ENCODE measurements at places on chromosomes 3 and 15. TPM values are rescaled to one million over a fixed set of nuclear protein-coding genes. Genes with fewer than 3 reads are reported as not detected.

The RMDN3 gene
- 39.0 TPM for total RNA-seq

GRCh38 chr3:101170062-101170771 lies 150.2 kb downstream of the IMPG2 start:
- H3K4me3 ChIP-seq = no peak overlapping the region
- H3K36me3 ChIP-seq = no peaks in the 10 kb centered on the region
- peaks cover 5% of the 10 kb centered on the region for H3K4me1 ChIP-seq
- H3K27me3 ChIP-seq = no peaks in the 10 kb centered on the region

The TF gene
- 0.02 TPM for total RNA-seq

DNA sequence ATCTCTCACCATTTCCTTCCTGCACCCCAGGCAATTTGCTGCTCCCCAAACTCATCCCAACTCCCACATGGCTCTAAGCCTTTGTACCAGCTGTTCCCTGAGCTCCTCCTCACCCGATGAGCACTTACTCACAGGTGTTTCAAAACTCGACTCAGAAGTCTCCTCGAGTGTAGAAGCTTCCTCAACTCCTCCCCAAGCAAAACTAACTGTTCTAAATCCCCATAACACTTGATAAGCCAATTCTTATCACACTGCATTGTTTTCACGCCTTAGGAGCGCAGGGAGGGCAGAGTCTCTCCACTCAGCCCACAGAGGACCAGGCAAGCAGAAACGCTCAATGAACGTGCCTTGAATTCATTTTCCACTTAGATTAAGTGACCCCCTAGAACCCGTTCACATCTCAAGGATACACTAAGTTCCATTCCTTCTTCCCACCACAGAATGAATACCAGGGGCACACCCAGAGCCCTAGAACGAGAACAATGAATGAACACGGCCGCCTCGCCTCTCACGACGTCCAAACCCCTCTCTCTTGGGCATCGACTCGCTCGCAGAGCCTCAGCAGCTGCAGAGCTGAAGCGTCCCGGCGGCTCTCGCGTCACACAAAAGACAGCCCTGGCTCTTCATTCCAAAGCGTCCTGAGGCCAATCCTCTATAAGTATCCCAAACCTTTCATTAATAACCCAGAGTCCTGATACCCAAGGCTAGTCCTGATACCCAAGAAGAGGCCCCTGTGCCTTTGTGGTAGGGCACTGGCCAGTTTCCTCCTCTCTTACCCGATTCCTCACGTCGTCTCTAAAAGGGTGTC lies 1.1 kb downstream of the RAF1 start:
- H3K27ac ChIP-seq = peak overlapping the region; percentile 72
- peaks cover 7% of the 10 kb centered on the region for H3K36me3 ChIP-seq
- DNase-seq = peak; percentile 13
- H3K27me3 ChIP-seq = no peaks in the 10 kb centered on the region

- H3K27ac ChIP-seq = no peak overlapping the region
- H3K4me1 ChIP-seq = no peaks in the 10 kb centered on the region
- DNase-seq = no peak
- H3K4me3 ChIP-seq = no peak overlapping the region
- no peaks in the 10 kb centered on the region for H3K27me3 ChIP-seq
Measured at GRCh38 chr15:25374143-25374542, 64.7 kb downstream of the UBE3A start.

DNA sequence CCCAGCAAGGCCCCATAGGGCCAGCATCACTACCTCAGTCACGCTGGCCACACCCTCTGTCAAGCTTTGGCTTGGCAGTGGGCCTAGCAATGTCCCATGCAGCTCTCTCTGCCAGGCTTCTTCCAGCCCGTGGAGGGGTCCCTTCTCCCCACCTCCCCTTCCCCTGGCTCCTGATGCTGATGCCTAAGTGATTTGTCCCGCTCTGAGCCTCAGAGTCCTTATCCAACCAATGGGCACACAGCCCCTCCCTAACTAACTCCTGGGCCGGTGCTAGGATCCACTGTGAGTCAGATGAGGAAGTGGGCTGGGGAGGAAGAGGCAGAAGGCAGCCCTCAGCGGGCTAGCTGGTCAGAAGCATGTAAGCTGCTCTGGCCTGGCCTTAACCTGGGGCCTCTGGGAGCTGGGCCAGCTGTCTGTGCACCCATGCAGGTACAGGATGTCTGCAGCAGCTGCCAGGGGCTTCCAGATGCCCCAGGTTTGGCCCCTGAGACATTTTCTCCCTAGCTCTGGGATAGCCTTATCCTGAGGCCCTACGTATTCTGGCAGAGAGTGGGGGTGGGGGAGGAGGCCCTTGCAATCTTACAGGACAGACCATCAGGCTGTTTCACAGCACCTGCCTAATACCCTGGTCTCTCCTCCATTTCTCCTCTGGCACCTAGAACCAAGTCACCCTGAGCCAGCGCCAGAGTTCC lies 740 bp upstream of the ZBTB47 start:
- peaks cover 23% of the 10 kb centered on the region for H3K4me1 ChIP-seq
- H3K4me3 ChIP-seq = peak overlapping the region; percentile 85
- H3K27me3 ChIP-seq = peaks cover 5% of the 10 kb centered on the region

GRCh38 chr3:176946202-176946601 lies 251.1 kb downstream of the TBL1XR1 start:
- H3K27ac ChIP-seq = no peak overlapping the region
- DNase-seq = no peak
- no peak overlapping the region for H3K4me3 ChIP-seq
- H3K4me1 ChIP-seq = no peaks in the 10 kb centered on the region

DNA sequence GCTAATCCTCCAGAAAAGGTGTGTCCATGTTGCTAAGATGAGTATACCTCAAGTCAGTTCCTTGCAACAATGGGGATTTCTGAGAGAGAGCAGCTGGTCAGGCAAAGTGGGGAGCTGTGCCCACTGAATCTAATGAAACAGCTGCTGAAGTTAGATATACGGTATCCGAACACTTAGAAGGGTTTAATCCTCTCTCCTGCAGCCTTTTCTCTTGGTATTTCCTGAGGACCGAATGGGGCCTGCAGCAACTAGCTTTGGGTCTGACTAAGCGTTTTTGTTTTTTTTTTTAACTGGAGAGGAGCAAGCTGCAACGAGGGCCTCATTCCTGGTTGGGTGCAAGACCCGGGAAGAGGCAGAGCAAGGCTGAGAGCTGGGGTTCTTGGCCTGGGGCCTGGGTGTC lies 37.6 kb upstream of the BNC1 start:
- H3K36me3 ChIP-seq = no peaks in the 10 kb centered on the region
- no peaks in the 10 kb centered on the region for H3K4me1 ChIP-seq
- no peak overlapping the region for H3K4me3 ChIP-seq
- no peak overlapping the region for H3K27ac ChIP-seq

The SLC49A4 gene
- 1.9 TPM for total RNA-seq

GRCh38 chr3:56144805-56145204 lies 323.5 kb downstream of the ERC2 start:
- H3K27me3 ChIP-seq = peaks cover 2% of the 10 kb centered on the region
- H3K4me1 ChIP-seq = no peaks in the 10 kb centered on the region
- DNase-seq = no peak
- no peak overlapping the region for H3K4me3 ChIP-seq

The SPINT1 gene
- total RNA-seq = 11.0 TPM

The CHRD gene
- not detected for total RNA-seq

DNA sequence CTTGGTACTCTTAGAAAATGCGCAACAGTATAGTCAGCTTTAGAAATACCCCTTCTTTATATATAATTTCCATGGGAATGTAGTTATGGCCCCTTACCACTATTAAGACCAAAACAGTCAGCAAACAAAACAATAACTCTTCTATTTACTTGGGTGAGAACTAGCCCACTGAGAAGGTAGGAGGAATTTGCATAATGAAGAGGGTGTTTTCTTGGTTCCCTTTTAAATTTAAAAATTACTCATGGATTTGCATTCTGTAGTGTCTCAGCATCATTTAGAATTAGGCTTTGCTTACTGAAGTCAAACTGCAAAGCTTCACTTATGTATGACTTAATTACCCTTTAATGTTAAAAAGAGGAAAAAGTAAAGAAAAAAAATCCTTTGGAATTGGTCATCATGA lies 350.8 kb downstream of the PTPRG start:
- H3K4me1 ChIP-seq = no peaks in the 10 kb centered on the region
- H3K27ac ChIP-seq = no peak overlapping the region
- DNase-seq = no peak
- no peaks in the 10 kb centered on the region for H3K27me3 ChIP-seq
- no peaks in the 10 kb centered on the region for H3K36me3 ChIP-seq

DNA sequence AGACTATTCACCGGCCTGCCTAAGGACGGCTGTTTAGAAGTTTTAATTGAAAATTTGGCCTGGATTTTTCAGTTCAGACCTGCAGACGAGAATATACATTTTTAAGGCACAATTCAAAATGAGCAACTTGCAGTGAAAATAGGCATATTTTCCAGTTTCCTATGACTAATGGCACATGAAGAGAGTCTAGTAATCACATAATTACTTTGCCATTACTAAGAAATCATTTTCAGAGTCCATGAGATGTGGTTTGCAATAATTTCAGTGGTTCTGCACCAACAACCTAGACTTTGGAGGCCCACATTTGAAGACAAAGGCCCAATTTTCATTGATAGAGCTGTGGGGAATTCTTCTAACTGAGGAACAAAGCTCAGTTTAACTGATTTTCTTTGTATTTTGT lies 205.3 kb downstream of the SOX2 start:
- H3K4me1 ChIP-seq = no peaks in the 10 kb centered on the region
- H3K27me3 ChIP-seq = no peaks in the 10 kb centered on the region
- no peaks in the 10 kb centered on the region for H3K36me3 ChIP-seq

DNA sequence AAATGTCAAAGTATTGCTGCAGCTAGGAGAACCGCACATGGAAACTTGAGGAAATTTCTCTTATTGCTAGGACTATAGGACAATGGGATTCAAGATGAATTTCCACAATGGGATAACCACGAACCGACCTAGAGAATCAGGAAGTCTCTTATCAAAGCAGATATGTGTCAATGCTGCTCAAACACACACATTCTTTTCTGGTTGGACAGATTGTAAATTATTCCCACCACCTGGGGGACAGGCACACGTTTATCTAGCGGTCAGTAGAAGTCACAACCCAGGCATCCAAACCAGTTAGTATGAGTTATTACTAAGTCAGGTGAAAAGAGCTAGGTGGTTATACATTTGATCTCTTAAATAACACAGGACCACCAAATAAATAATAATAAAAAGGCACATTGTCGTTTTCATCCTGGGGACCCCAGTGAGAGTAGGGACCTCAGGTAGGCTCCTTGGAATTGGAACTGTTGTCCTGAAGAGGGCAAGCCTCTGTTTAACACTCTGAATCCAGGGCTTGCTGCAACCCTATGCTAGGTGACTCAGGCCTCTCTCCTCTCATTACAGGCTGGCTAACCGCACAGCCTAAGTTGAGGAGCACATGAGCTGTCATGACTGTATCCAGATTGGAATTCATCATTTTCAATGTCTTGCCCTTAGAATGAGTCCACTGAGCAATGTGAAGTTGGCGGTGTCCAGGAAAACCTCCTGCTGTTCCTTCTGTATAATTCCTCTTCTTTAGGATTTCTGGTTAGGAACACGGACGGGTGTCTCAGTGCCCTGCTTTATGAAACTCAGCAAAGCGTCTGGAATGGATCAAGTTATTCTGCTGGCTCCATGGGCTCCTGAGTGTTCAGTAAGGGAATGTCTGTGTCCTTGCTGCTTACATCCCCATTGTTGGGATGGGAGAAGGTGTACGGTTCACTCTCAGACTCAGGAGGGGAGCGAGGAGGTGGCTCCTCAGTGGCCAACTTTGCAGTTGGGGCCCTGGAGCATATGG lies 59.0 kb downstream of the CLEC3B start:
- no peak overlapping the region for H3K4me3 ChIP-seq
- no peak for DNase-seq
- no peak overlapping the region for H3K27ac ChIP-seq
- H3K27me3 ChIP-seq = peaks cover 28% of the 10 kb centered on the region
- peaks cover 4% of the 10 kb centered on the region for H3K4me1 ChIP-seq
- H3K36me3 ChIP-seq = no peaks in the 10 kb centered on the region

The NUSAP1 gene
- total RNA-seq = 117 TPM

- H3K27me3 ChIP-seq = no peaks in the 10 kb centered on the region
- peak overlapping the region; percentile 40 for H3K4me3 ChIP-seq
- H3K36me3 ChIP-seq = peaks cover 23% of the 10 kb centered on the region
- DNase-seq = peak; percentile 31
- H3K4me1 ChIP-seq = peaks cover 41% of the 10 kb centered on the region
Measured at GRCh38 chr3:59783468-59783988, 733.7 kb upstream of the CFAP20DC start.

GRCh38 chr3:63960048-63960711 lies 48.0 kb upstream of the SCAANT1 start:
- H3K4me1 ChIP-seq = peaks cover 39% of the 10 kb centered on the region
- peaks cover 10% of the 10 kb centered on the region for H3K36me3 ChIP-seq
- no peak for DNase-seq
- H3K27me3 ChIP-seq = no peaks in the 10 kb centered on the region

The CYP19A1 gene
- 0.24 TPM for total RNA-seq

DNA sequence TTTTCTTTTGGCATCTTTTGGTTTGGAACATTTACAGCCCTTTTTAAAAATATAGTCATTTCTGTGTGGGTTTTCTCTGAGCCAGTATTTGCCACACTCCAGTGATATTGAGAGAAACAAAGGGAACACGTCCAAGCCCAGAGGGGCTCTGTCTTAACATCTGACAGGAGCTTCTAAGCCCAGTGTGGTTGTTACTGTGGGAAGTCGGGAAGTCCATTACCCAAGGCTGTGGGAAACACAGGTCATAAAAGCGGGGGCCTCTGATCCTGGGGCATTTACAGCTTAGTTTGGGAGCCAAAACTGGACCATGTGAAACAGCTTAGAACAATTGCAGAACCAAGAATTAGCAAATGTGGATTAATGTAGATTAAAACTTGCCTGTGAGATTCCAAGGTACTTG lies 123.0 kb downstream of the PTPRG start:
- DNase-seq = no peak
- no peaks in the 10 kb centered on the region for H3K4me1 ChIP-seq
- no peak overlapping the region for H3K4me3 ChIP-seq
- no peak overlapping the region for H3K27ac ChIP-seq

GRCh38 chr3:157130467-157131251 lies 29.3 kb downstream of the CCNL1 start:
- H3K4me1 ChIP-seq = peaks cover 84% of the 10 kb centered on the region
- H3K27ac ChIP-seq = peak overlapping the region; percentile 90
- H3K36me3 ChIP-seq = peaks cover 5% of the 10 kb centered on the region
- H3K4me3 ChIP-seq = peak overlapping the region; percentile 59
- DNase-seq = peak; percentile 72

GRCh38 chr3:159174715-159175692 lies 373.1 kb downstream of the MFSD1 start:
- no peaks in the 10 kb centered on the region for H3K36me3 ChIP-seq
- no peak for DNase-seq
- H3K27ac ChIP-seq = no peak overlapping the region
- H3K4me3 ChIP-seq = no peak overlapping the region

- no peaks in the 10 kb centered on the region for H3K27me3 ChIP-seq
- H3K36me3 ChIP-seq = no peaks in the 10 kb centered on the region
- no peaks in the 10 kb centered on the region for H3K4me1 ChIP-seq
- no peak overlapping the region for H3K4me3 ChIP-seq
Measured at GRCh38 chr3:66154444-66154861, 66.3 kb upstream of the SLC25A26 start.

GRCh38 chr3:136326316-136326715 lies 76.2 kb downstream of the PCCB start:
- H3K27me3 ChIP-seq = no peaks in the 10 kb centered on the region
- no peaks in the 10 kb centered on the region for H3K4me1 ChIP-seq
- H3K27ac ChIP-seq = no peak overlapping the region
- H3K4me3 ChIP-seq = no peak overlapping the region
- H3K36me3 ChIP-seq = peaks cover 53% of the 10 kb centered on the region
- DNase-seq = no peak

Measured in activated T-helper 1 cell treated with anti-CD3 and anti-CD28 coated beads, Interleukin-12 subunit alpha, Interleukin-12 subunit beta, Interleukin-2, Interleukin-4 antibody, amounts not matched to agents 30 ng/mL and 10 ng/mL and 1 ng/mL, durations not matched to agents 14 hours and 24 hours and 36 hours (primary cell).